ENCODE measurements at places on chromosomes 5 and 9.
A peak's percentile ranks its signal among the peaks of the same experiment; 100 is the strongest.

DNA sequence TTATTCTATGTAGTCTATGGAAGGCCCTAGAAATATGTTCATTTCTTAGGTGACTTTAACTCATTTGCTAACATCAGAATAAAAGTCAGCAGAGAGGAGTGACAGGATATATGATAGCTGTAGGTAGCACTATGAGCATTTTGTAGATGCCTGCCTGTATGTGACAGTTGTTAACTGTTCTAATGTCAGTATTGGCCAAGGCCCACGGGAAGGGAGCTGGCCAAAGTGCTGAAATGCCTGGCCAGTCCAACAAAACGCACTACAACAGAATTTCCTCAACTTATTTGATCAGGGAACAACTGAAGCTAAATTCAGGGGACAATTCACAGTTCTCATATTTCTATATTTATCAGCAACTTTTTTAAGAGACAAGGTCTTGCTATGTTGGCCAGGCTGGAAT is 20.8 kb downstream of the SV2C start:
- no peak for DNase-seq

DNA sequence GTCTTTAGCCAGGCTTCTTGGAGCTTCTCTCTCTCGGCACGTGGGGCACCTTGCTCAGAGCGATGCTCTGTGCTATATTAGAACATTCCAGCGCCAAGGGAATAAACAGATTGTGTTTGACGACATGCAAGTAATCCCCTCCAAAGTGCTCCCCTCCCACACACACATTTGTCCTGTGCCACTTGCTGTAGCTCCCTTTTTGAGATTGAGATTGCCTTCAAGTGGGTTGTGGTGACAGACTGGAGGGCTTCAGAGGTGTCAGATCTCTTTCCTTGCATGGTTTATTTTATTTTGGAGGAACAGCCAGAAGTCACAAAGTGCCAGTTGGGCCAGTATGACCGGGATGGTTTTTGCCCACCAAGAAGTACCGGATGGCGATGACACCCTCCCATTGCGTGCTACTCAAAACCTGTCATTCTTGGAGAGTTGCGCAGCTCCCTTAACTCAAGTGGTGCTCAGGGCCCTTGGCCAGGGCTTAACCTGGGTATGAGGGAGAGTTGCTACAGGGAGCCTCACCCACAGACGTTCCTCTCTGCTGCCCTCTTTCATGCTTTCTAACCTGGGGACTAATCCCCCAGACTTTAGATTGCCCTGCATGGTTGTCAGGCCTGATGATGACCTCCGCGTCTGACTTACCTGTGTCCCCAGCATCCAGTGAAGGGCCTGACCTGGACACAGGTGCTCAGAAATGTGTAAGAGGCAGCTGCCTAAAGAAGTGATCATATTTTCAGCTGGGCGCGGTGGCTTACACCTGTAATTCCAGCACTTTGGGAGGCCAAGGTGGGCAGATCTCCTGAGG is 18.8 kb upstream of the RPL26L1 start:
- no peak for DNase-seq

GRCh38 chr9:70003901-70004714 is 39.5 kb upstream of the MAMDC2 start:
- no peak for DNase-seq

- no peak for DNase-seq
These were observed 118.4 kb downstream of the PAM start for GRCh38 chr5:102873379-102873932.

GRCh38 chr9:107425101-107426025 is 64.2 kb downstream of the KLF4 start:
- DNase-seq = no peak

- no peak for DNase-seq
These were observed 126.1 kb downstream of the GAS1 start for GRCh38 chr9:86821006-86821845.

DNA sequence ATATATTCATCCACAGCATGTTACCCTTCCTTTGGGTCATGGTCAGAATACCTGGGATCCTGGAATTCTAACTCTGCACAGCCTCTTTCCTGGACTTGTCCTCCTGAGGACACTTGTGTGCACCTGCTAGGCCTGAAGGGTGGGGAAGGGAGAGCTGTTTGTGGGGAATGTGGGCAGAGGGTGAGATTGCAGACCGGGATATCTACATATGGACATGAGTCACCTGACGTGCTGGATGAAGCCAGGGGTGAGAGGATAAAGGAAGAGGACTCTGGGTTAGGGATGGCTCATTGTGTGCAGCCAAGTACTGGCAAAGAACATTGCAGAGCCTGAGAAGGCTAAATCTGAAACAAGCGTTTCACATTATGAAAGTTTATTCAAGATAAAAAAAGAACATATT is 241.4 kb upstream of the RPS23 start:
- DNase-seq = no peak

DNA sequence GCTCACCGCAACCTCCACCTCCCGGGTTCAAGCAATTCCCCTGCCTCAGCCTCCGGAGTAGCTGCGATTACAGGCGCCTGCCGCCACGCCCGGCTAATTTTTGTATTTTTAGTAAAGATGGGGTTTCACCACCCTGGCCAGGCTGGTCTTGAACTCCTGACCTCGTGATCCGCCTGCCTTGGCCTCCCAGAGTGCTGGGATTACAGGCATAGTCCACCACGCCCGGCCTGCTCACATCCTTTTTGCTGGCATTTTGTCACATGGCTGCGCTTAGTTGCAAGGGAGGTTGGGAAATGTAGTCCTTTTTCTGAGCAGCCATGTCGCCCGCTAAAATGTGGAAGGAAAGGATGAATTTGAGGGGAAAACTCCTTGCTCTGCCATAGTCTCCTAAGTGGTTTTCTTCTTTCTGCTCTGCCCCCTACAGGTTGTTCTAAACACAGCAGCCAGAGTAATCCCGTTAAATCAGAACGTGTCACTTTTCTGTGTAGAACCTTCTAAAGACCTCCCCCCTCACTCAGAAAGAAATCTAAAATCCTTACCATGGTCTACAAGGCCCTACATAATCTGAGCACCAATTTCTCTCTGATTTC is 57.8 kb upstream of the HSPA9 start:
- no peak for DNase-seq

- no peak for DNase-seq
These were observed 1.1 kb downstream of the SLCO4C1 start for GRCh38 chr5:102294886-102295395.

DNA sequence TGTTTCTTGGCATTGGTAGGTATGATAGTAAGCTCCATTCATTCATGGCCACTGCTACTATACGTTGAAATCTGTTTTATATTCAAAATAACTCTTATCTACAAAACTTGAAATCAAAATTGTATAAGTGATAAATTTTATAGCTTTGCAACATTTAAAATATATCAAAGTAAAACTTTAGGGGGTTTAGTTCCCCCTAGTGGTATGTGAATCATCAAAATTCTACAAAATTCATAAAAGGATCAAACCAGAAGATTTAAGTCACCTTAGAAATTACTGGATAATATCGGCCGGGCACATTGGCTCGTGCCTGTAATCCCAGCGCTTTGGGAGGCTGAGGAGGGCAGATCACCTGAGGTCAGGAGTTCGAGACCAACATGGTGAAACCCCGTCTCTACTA is 243.0 kb upstream of the CDH18 start:
- DNase-seq = peak; percentile 45

GRCh38 chr9:28318515-28318914 is 745.2 kb upstream of the C9orf72 start:
- no peak for DNase-seq

DNA sequence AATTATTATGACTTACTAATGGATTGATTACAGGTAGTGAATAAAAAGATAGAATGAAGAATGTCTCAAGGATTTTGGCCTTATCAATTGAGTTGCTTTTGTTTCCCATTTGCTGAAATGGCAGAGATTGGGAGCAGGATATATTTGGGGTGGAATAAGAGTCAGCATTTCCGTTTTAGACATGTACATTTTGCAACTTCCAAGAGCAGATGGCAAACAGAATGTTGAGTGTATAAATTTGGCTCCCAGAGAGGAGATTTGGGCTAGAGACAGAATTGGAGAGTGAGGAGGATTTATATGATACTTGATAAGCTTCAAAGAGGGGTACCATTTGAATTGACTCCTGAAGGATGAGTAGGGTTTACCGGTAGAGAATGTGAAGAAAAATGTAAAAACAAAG is 437.9 kb upstream of the PAPPA start:
- no peak for DNase-seq

DNA sequence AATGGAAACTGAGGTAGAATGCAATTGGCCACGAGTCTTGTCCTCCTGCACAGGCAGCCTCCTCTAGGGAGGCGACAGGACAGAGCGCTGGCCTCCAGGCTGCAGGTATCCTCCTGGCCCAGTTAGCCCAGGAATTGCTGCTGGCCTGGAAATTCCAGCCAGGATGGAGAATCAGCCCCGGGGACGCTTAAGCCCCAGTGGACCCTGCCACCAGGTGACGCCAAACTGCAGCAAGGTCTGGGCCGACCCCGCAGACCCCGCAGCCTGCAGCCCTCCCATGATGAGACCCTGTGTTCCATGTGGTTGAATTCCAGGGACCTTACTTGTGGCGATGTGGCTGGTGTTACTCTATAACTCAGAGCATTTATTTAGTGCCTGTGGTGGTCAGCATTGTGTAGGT is 7.3 kb downstream of the CACFD1 start:
- DNase-seq = no peak

- DNase-seq = no peak
These were observed 6.4 kb upstream of the TOR4A start for GRCh38 chr9:137270929-137271695.

- DNase-seq = no peak
These were observed 255.0 kb upstream of the IRX2 start for GRCh38 chr5:3006526-3006925.

- DNase-seq = no peak
These were observed 147.3 kb downstream of the TTLL11 start for GRCh38 chr9:121945849-121946248.

GRCh38 chr9:135732569-135733257 is 30.7 kb downstream of the KCNT1 start:
- DNase-seq = no peak

DNA sequence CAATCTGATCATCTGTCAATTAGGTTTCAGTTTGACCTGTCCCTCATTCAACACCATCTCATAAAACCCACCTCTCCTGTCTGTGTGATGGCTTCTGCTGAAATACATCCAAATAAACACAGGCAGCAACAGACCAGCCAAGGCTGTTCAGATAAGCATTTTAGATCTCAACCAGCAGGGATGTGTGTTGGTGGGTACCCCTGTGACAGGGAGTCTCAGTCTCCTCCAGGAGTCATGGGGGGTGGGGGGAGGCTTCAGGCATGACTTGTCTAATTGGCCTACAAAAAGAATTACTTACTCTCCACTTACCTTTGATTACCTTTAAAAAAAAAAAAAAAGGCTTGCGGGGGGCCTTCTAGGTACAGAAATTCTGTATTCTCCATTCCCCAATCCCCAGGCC is 65.9 kb downstream of the ROR2 start:
- no peak for DNase-seq

- no peak for DNase-seq
These were observed 23.0 kb downstream of the AUH start for GRCh38 chr9:91338681-91339080.

DNA sequence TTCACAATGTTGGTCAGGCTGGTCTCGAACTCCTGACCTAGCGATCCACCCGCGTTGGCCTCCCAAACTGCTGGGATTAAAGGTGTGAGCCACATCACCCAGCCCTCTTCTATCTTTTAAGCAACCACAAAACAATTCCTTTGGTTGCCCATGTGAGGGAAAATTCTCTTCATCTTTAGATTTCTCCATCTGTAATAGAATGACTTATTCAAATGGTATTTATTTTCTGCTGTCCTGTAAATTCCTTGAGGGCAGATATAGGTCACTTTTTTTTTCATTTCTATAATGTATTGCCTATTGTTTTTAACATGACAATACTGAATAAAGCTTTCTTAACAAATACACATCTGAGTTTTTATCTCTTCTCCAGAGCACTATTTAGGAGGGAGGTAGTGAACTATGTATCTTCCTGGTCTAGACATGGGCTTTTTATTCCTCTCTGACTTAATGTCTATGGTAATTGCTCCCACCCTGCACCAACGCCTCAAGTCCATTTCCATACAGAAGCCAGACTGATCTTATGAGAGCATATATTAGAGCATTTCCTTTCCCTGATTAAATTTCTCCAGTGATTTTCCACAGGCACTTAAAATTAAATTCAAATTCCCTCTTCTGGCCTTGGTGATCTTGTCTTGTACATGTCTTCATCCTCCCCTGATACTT is 595.6 kb downstream of the CAAP1 start:
- DNase-seq = no peak

DNA sequence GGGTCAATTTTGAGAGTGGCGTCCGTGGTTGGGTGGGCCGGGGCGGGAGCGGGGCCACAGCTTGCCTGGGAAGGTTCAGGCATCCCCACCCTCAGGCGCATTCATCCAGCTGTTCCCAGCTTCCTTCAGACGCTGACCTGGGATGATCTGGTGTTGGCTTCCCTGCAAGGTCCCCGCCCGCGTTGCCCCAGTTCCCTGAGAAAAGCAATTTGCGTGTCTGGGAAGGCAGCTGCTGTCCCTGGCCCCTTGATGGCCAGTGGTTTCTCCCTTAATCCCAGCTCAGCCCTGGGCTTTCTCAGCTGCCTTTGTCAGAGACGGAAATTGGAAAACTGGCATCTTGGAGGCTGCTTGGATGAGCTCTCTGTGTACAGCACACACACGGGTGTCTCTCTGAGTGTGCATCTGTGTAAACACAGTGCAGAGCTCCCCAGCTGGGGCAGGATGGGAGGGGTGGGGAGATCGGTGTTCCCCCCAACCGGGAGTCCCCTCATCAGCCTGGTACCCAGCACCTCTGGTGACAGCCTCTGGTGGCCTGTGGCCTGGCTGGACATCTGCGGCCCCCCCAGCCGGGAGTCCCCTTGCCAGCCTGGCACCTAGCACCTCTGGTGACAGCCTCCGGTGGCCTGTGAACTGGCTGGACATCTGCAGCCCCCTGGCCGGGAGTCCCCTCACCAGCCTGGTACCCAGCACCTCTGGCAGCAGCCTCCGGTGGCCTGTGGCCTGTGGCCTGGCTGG is 94.0 kb downstream of the COL5A1 start:
- DNase-seq = no peak

- peak; percentile 100 for DNase-seq
These were observed 36.8 kb upstream of the NFIB start for GRCh38 chr9:14350754-14351153.

DNA sequence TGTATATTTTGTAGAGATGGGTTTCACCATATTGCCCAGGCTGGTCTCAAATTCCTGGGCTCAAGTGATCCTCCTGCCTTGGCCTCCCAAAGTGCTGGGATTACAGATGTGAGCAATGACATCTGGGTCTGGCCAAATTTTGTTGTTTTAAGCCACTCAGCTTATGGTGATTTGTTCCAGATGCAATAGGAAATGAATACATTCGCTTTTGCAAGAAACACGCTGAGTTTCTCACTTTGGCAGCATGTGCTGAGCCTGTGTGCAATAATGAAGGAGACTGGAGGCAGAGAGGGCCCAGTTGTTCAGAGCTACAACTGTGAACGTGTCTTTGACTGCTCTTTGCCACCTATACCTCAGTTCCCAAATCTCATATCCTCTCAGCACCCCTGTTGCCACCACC is 56.4 kb downstream of the KIF4B start:
- no peak for DNase-seq

Data from NCI-H446 (cell line).